ENCODE measurements at places on chromosomes 13 and 19.

DNA sequence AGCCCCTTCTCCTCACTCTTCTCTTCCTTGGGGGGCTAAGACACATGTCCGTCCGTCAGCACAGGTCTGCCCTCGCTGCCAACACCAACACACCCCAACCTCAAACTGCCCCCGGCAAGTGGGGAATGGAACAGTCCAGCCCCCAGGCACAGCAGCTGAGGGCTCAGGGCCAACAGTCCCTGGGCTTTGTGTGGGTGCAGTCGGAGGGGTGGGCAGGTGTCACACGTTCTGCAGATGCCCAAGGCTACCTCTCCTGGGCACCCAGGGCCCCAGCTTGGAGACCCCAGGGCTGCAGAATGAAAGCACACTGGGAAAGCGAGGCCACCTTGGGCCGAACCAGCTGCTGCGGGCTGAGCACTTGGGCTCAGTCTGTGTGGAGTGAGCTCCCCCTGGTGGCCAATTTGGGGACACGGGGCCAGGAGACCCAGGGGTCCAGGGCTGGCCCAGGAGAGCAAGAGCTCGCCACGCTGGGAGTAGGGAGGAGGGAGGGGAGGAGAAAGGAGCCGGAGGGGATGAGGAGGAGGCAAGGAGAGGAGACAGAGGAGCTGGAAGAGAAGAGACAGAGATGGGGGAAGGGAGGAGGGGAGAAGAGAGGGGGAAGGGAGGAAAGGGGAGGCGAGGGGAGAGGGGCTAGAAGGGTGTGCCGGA lies 14.0 kb upstream of the ATP8B3 start:
- DNase-seq, result no peak

DNA sequence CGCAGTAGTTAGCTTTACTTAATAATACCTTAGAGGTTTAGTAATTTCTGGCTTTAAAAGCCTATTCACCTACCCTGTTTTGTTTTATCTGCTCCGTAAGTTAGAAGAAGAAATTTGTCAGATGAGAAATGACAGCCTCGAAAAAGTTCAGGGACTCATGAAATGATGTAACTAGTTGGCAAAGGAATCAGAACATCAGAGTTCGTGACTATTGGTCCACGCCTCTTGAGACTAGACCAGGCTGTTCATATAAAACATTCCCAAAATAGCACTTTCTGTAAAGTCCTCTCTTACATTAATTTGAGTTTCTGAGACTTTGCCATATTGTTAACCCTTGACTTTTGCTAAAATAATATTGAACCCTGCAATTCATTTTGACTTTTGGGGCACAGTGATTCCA lies 92.0 kb downstream of the HS6ST3 start:
- no peak for DNase-seq

GRCh38 chr19:51448411-51449016 lies 9.7 kb downstream of the SIGLEC8 start:
- DNase-seq, result no peak

DNA sequence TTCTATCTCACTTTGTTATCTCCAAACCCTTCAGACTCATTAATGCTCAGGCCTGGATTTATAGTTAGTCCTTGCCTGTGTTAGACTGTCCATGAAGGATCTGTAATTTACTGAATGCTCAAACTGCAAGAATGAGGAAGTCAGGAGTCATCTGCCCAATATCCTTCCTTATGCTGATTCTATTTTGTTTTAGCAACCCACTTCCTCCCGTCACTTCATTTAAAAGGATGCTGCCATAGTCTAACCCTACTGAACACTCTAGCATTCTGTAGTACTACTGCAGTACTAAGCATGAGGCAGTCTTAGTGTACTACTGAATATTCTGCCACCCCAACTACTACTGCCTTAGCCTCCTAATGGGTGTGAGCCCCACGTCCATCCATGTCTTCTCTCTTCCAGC lies 1.5 kb downstream of the FCAR start:
- DNase-seq, result no peak

DNA sequence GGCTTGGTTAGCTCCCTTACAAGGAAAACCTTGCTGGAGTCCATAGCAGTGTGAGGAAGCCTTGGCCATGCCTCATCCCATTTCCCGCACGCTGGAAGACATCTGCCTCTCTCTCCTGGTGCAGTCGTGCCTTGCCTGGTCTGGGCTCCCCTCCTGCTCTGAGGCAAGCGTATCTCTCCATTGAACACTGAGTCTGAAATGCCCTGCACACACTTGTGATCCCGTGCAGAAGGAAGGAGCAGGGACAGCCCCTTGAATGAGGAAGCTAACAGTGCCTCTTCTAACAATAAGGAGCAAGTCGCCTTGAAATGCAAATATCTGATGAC lies 407 bp upstream of the ZNF440 start:
- DNase-seq, result no peak

GRCh38 chr13:77386880-77387606 lies 60.1 kb upstream of the MYCBP2 start:
- DNase-seq, result no peak

Data from vagina (tissue), 2 donors.